NCI-H187 (cell line): ENCODE measurements at places on chromosomes 2 and 18.
A peak's percentile ranks its signal among the peaks of the same experiment; 100 is the strongest.

GRCh38 chr18:33735428-33735827 lies 157.4 kb downstream of the ASXL3 start:
- DNase-seq: no peak

DNA sequence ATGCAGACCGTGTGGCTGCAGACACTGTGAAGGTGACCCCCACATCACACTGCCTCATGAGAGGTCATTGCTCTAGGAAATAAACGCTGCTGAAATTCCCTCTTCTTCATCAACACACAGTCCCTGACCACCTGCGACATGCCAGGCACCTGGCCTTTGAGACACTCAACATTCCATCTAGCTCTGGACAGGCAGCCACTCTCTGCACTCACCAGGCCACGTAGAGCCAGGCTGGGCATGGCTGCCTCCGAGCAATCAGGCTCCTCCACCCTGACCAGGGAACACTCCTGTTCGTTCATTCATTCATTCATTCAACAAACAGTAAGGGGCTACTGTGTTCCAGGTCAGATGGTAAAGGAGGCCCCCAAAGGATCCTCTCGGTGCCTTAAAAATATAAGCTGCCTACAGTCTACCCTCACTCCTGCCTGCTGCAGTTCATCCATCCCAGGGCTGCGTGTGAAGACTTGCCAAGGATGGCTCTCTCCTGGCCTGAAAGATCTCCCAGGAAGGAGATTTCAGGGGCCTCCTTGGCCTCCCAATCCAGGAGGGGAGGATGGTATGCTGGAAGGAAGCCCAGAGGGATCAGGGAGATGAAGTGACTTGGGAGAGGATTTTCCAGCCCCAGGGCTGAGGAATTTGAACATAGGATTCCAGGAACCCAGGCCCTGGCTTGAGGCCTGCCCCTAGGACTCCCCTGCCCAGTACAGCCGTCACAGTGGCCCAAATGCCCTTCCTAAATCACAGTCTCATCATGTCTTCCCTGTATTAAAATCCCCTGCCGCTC lies 66.7 kb downstream of the TNS1 start:
- DNase-seq: no peak

GRCh38 chr2:85538507-85539360 lies at the start of gene MAT2A:
Gene MAT2A (plus strand): TSS chr2:85539168. CDS start chr2:85539288, 120 bp downstream.
- peak; percentile 97 for DNase-seq

GRCh38 chr2:85828725-85829124 lies 60.1 kb downstream of the ST3GAL5 start:
- no peak for DNase-seq

DNA sequence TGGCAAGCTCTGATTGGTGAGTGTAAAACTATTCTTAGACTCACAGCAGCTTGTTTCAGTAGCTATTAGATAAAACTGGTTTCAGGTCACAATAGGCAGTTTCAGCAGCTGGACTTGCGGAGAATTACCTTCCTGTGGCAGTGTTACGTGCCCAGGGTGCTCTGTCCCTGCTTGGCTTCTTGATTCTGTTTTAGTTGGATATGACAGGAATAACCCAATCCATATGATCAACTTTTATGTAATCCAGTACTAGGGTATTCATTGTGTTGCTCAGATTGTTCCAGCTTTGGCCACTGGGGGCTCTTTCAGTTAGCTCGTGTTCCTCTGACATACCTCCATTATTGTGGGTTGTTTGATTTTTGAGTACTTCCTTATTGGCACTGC lies 43.1 kb downstream of the INPP4A start:
- DNase-seq: no peak

GRCh38 chr2:229775614-229776313 lies 61.4 kb upstream of the DNER start:
- DNase-seq: no peak

GRCh38 chr2:66228128-66228547 lies 206.8 kb upstream of the MEIS1 start:
- no peak for DNase-seq

DNA sequence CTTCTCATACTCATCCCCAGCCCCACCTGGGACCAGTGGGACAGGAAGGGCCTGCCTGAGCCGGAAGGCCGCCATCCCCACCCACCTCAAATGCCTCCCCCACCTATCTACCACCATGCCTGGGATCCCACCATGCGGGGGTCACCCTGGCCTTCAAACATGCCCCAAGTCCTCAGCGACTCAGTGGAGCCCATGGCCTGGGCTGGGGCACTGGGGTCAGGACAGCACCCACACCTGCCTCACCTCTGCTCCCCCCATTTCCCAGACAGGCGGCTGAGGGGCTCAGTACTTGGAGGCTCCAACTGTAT lies 7.6 kb downstream of the INHBB start:
- DNase-seq: no peak

GRCh38 chr2:42133771-42134195 lies 35.4 kb upstream of the EML4 start:
- no peak for DNase-seq

DNA sequence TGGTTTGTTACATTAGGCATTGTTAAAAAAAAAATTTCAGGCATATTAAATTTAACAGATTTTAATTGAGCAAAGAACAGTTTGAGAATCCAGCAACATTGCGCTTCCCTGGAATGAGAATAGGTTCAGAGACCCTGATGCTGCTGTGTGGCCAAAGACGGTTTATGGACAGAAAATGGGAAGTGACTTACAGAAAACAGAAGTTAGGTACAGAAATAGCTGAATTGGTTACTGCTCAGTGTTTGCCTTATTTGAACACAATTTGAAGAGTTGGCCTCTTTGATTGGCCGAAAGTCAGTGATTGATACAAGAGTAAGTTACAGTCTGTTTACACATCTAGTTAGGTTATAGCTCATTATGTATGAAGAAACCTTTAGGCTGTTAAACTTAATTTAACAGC lies 6.0 kb upstream of the NEDD4L start:
- no peak for DNase-seq

DNA sequence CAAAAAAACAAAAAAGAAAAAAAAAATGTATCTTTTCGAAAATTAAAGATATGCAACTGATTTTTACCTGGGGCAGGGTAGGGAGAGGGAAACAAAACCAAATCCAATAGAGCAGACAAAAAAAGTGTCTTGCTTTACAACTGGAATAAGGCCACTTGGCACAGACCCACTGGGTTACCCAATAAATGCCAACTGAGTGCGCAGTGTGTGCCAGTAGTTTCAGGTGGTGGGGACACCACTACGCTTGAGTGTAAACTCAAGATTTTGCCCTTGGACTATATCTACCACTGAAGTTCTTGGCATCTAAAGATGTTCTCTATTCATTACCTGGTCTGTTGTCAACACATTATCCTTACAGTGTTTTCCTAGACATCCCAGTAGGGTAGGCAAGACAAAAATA lies 16.3 kb downstream of the VPS4B start:
- no peak for DNase-seq

- no peak for DNase-seq
Observed at GRCh38 chr18:37166491-37166890, 337.6 kb downstream of the KIAA1328 start.

GRCh38 chr18:37900326-37900725 lies 334.7 kb upstream of the CELF4 start:
- DNase-seq: no peak

GRCh38 chr2:72080286-72081145 lies 67.1 kb downstream of the CYP26B1 start:
- DNase-seq: no peak

GRCh38 chr2:178700922-178701342 lies 106.3 kb downstream of the TTN start:
- no peak for DNase-seq

DNA sequence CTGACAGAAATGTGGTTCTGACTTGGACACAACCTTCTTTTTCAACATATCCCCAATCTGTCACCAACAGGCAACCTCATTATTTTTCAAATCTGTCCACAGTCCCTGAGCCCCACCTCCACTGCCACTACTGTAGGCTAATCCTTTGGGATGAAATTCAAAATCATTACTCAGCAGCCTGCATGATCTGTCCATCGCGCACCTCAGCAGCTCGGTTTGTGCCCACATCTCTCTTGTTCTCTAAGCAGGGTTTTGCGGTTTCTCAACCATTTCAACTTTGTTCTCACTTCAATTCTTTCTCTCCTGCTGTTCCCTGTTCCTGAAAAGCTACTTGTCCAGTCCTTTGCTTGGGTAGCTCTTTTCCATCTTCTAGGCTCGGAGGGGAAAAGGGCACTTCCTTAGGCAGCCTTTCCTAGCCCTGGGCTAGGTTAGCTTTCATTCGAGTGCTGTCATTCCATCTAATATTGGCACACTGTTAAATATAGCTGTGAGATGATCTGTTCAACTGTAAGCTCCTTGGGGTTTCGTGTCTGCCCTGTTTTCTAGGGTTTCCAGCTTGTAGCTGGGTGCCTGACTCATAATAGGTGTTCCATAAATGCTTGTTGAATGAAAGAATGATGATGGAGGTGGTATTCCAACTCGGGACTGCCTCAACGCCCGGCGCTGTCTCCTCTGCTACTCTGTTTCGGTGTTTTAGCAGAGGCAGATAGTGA lies 653 bp upstream of the ANKAR start:
- DNase-seq: no peak

- DNase-seq: no peak
Observed at GRCh38 chr2:38615237-38615636, 12.5 kb upstream of the HNRNPLL start.

GRCh38 chr2:75317316-75317715 lies 118.0 kb upstream of the TACR1 start:
- DNase-seq: no peak

DNA sequence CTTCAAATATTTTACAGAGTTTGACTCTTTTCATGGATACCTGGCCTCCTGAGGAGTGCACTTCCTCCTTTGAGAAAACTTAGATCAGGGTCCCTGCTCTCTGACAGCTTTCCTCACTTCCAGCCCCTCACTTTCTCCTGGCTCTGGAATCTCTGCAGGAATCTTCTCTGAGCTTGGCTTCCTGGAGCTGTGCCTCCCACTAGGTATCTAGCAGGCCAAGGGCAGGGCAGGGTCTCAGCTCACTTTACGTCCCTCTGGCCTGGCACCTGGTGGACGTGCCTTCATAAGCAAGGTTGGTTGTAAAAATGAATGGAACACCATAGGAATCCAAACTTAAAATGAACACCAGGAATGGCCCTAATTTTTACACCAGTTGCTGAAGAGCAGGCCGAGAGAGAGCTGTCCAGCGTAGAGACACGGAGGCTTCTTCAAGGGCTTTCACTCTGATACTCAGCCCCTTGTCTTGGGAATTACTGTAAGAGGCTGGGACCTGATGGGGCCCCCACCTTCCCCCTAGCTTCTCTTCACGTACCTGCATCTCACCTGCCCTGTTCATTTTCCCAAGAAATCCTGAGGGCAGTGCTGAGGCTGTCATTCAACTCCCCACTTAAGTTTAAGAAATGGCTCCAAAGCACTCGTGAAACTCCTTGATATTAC lies 426.9 kb upstream of the ID2 start:
- no peak for DNase-seq

DNA sequence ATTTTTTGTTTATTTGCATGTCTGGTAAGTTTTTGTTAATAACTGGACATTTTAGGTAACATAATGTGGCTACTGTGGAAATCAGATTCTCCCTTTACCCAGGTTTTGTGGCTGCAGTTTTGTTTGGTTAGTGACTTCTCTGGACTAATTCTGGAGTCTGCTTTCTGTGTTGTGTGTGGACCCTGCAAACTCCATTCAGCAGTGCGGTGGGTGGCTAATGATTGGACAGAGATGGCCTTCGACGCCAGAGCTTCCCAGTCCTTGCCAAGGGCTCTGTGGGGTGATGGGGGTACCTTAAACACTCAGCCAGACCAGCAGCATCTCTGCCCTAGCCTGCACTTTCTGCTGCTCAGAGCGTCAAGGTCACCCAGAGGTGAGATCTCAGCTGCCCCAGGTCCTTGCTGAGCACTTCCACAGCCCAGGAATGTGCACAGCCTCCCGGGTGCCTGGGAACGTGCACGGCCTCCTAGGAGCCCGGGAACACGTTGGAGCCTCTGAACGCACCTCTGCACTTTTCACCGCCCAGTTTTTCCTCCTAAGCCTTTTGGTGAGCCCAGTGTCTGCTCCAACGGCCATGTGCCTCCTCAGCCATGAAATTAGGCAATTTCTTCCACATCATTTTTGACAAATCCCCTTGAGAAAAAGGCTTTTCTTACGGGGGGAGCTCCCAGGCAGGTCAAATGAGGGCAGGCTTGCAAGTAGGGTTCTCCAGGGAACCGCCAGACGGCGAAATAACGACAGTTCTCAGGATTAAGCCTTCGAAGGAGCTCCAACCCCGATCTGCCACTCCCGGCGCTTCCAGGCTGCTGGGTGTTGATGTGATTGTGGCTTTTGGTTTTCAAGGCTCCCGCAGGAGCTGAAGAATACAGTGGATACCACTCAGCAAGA lies 35.2 kb upstream of the KLF11 start:
- no peak for DNase-seq

- DNase-seq: no peak
Observed at GRCh38 chr2:88265352-88266303, 95.5 kb downstream of the THNSL2 start.

GRCh38 chr2:126761981-126762878 lies 106.3 kb downstream of the GYPC start:
- DNase-seq: no peak

DNA sequence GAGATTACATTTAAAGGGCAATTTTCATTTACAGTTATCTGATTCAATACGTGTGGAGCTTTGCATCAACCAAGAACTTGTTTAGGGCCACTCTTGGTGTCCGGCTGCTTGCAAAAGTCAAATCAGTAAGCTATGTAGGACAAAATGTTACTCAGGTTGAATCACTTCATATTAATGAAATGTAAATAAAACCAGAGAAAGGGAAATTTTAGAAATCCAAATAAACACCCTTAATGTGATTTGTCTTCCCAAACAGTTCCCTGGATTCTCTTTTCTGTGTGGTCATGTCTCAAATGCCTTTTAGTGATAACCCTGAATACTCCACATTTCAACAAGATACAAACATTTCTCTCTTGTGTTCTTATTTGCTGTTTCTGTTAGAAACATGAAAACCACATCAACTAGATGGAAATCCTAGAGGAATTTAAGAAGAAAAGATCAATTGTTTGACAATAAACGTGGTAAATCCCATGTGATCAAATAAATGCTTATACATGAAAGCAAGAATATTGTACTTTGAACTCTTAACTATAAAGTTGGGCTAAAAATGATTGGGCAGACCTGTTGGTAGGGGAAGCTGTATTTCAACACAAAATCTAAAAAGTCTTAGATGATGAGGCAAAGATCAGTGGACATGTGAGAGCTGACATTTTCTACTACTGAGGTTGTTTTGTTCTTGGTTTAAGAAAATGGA lies 101.3 kb downstream of the CDC42EP3 start:
- no peak for DNase-seq

DNA sequence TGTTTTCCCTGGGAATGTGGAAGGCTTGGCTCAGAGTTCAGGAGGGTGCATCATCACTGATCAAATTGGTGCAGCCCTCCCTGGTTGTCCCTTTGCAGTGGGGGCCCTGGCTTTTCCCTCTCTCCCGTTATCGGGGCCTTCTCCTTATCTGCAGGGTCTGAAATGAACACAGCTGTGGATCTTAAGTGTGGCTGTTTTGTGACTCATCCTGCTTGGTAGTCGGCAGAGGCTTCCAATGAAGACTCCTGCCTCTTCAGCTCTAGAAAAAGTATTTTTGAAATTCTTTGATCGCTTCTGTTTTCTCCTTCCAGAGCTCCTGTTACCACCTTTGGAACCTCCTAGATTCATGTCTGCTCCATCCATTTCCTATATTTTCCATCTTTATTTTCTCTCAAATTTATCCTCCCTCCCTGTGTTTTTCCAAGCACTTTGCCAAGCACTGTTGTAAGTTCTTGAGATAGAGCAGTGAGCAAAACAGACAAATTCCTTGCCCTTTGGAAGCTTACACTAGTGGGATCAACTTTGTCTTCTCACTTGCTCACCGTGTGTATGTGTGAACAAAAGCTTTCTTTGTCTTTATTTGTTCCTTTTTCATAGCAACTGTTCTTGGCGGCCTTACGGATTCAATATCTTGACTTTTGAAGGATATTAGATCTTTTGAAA lies 45.7 kb downstream of the RALB start:
- DNase-seq: no peak
